ENCODE measurements at places on chromosomes 1 and 21.

DNA sequence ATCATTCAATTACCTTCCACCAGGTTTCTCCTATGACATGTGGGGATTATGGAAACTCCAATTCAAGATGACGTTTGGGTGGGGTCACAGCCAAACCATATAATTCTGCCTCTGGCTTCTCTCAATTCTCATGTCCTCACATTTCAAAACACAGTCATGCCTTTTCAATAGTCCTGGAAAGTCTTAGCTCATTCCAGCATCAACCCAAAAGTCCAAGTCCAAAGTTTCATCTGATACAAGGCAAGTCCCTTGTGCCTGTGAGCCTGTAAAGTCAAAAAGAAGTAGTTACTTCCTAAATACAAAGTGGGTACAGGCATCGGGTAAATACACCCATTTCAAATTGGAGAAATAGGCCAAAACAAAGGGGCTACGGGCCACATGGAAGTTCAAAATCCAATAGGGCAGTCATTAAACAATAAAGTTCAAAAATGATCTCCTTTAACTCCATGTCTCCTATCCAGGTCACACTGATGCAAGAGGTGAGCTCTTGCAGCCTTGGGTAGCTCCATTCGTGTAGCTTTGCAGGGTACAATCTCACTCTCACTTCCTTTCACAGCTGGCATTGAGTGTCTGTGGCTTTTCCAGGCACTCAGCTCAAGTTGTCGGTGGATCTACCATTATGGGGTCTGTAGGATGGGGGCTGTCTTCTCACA, 112.9 kb downstream of the FCRL5 start:
- no peak for DNase-seq

- no peak for DNase-seq
Observed at GRCh38 chr1:185200889-185201288, 43.9 kb downstream of the SWT1 start.

- no peak for DNase-seq
Observed at GRCh38 chr1:30108186-30108585, 615.2 kb downstream of the MATN1 start.

DNA sequence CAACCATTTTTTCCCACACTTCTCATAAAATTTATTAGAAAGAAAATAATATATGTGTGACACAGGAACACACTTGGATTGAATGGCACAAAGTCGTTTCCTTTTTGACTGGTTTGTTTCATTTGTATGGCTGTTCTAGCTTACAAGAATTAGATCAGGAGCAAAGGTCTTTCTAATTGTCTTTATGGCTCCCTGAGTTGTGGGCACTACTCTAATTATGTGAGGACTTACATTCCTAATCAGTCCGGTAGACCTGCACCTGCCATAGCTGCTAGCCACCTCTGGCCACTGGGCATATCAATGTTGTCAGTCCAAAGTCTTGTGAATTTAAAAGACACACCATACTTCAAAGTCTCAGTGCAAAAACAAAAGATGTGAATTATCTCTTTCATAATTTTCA, 346.7 kb downstream of the NTNG1 start:
- DNase-seq = no peak

DNA sequence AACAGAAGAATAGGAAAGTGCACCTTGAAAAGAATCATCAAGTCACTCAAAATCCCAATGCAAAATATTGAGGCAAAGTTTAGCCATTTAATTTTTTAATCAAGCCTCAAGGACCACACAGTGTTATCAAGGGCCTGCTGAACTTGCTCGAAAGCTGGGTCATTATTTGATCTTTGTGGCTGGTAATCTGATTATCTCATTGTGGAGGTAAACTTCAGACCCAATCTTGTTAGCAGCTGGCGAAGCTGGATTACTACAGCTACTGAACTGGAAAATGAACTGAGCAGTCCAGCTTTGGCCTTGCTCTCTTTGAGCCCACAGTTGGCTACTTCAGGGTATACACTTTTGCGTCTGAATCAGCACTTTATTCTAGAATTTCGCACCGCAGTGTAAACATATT, 94.4 kb downstream of the BARHL2 start:
- no peak for DNase-seq

- DNase-seq = no peak
Observed at GRCh38 chr1:109243860-109244552, 5.3 kb upstream of the CELSR2 start.

DNA sequence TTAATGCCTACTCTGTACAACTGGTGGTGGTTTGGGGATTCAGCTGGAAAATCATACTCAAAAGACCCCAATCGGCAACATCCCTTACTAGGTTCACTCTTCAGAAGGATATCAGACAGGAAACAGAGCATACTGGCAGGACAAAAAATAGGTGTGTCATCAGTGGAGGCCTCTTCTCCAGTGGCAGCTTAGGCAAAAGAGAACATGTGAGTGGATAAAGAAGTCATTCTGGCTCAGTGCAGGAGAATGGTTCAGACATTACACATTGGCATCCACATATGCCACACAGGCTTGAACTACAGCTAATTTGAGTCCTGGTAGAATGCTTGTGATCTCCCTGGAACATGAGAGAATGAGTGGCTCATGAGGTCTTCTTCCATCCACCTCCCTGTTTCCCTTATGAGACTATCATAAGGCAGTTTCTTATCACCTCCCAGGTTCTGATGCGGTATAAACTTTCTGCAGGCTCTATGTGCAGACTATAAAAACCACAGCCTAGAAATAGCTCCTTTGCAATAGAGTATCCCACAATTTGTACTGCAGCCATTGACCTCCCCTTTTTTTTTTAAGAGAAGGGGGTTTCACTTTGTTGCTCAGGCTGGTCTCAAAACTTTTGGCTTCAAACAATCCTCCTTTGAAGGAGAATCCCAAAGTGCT, 24.7 kb downstream of the VAMP4 start:
- no peak for DNase-seq

- DNase-seq = no peak
Observed at GRCh38 chr1:200332716-200333115, 77.1 kb downstream of the ZNF281 start.

DNA sequence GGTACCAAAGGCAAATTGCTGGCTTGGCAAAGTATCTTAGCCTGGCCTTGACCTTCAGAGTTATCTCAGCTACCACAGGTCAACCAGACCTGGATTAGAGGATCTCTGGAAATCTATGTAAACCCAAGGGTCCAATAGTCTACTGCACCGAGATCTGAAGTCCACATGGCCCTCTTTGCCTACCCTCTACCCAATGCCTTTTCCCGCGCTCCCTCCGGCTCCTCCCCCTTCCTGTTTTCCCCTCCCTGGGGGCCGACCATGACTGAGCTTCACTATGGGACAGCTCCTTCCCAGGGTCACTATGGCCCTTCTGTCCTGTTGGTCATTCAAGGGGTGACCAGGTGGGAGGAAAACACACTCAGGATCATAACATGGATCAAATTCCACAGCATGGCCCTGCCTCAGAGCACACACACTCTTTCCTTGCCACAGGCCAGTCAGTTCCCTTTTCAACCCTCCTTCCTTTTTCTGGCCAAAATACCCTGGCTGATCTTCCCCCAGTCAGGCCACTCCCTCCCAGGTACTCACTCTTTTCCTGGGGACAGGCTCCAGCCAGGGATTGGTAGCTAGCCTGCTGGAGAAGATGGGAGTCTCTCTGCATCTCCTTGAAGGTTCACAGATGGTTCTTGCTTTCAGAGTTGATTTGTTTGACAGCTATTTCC, 19.1 kb upstream of the TMEM183A start:
- no peak for DNase-seq

- no peak for DNase-seq
Observed at GRCh38 chr1:18925279-18925678, 22.9 kb upstream of the ALDH4A1 start.

DNA sequence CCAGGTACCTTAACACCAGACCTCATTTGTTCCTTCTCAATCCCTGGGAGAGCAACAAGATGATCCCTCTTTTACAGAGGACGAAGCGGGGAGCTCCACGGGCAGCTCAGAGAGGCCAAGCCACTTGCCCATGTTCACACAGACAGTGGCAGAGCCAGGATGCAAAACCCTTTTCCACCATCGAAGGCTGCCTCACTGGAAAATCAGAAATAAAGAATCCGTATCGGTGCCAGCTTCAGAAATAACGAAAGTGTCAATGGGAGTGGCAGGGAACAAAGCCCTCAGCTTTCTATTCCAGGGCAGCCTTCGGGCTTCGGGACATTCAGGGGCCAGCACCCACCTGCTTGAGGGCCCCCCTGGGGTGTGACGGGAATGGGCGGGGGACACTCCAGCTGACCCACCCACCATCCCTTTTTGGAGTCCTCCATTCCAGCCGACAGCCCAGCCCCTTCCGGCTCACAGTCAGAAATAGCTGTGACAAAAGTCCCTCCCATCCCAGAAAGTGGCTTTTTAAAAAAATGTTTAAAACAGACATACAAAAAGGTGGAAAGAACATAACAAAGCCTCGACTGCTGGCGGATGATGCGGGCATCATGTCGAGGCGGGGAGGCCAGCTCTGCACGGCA, 6.0 kb downstream of the IFFO2 start:
- DNase-seq = no peak

DNA sequence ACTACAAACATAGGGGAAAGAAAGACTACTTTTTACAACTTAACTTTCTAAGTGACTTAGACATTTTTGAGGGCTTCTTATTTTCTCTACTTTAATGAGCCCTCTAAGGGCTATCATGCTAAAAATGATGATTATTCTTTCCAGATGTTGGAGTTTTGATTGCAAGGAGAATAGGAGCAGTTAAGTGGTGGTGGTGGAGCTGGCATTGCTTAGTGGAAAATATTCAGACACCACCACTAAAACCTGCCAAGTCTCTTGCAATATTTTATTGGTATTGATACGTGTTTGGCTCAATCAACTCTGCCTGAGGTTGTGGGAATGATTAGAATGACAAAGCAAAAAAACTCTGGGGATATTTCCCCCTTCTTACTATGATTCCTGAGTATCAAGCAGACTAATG, 82.6 kb upstream of the PTGFR start:
- no peak for DNase-seq

- DNase-seq = no peak
Observed at GRCh38 chr1:6097117-6097595, 51.5 kb downstream of the KCNAB2 start.

DNA sequence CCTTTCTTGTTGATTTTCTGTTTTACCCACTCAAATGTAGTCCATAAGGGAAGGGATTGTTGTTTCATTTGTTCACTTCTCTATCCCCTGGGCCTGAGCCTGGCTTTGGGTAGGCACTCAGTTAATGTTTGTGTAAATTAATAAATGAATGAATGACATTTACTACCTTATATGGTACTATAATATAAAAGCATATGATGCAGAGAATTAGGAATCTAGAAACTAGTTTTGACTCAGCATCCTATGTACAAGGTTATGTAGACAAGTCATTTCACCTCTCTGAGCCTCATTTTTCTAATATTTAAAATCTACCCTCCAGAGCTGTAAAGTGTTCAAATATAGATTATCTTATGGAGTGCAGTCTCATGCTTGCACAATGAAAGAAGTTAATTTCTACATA, 68.9 kb upstream of the S1PR1 start:
- DNase-seq = no peak

GRCh38 chr1:223330466-223330865, 33.5 kb downstream of the SUSD4 start:
- no peak for DNase-seq

GRCh38 chr1:165441166-165441880, 3.6 kb downstream of the RXRG start:
- no peak for DNase-seq

All from caudate nucleus (tissue), 63 donors.